ENCODE measurements at places on chromosomes 4 and X.

DNA sequence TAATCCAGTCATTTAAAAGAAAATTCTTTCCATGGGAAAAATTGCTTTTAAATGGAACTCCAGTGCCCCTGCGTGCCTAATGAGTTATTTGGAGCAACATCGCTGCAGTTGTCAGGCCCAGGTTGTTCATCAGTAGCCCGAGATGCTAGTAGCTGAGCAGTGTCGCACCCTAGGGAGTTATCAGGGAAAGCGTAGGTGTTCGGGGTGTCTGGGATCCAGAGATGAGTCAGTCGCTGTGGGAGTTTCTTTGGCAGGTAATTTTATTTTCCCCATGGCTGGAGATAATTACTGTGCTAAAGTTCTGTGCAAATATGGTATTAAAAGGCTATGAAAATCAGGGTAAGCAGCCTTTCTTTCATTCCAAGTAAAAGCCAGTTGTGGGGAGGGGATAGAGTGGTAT, 49.4 kb downstream of the ANXA3 start:
- DNase-seq, result no peak

DNA sequence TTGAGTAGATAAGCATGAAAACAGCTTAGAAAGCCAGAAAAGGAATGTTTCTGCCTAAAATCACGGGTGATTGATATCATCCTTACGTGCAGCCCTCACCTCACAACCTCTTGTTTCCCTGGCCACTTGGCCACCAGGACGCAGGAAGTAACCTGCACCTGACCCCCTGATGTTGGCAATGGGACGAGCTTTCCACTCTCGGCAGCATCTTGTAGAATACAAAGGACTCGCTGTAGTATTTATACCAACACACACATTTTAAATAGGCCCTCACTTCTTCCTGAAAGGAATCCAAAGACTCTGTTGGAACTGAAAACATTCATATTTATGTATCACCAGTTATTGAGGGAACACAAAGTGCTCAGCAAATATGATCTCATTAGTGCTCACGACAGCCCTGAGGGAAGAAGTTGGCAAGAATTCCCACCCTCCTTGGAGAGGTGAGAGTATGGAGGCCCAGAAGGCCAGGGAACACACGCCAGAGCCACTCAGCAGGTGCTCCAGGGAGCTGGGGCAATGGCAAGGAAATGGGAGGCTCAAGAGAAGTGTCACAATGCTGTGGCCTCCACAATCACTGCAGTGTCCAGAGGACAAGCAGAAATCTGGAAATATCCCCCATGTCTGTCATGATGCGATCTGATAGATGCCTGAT, 103.3 kb upstream of the KIT start:
- DNase-seq, result no peak

DNA sequence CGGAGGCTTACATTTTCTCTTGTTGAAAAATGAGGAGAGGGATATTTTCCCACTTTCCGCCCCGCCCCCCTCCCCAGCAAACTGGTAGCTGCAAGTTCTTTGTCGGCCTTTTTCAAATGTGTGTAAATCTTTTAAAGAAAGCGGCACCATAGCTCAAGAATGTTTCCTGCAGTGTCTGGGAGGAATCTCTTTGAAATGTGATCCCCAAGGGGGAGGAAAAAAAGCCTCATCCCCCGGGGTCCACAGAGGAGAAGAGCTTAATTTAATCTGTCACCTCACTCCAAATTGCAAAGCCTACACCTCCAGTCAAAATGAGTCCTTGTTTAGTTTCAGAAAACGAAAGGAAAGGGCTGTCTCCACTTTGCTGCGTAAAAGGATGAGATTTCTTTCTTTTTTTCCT, 34.8 kb downstream of the ASMT start:
- no peak for DNase-seq

GRCh38 chr4:31964685-31965084, 1244.5 kb downstream of the PCDH7 start:
- DNase-seq, result no peak

- DNase-seq, result no peak
These were observed 145.6 kb downstream of the POLA1 start for GRCh38 chrX:24839331-24839730.

GRCh38 chr4:160403081-160403480, 1300.2 kb downstream of the RAPGEF2 start:
- DNase-seq, result no peak

GRCh38 chr4:48205626-48206025, 64.0 kb downstream of the TEC start:
- DNase-seq, result no peak

- peak; percentile 35 for DNase-seq
These were observed 30.9 kb upstream of the HSD17B13 start for GRCh38 chr4:87353592-87353991.

- DNase-seq, result no peak
These were observed 130.7 kb downstream of the TSPAN5 start for GRCh38 chr4:98527534-98528269.

DNA sequence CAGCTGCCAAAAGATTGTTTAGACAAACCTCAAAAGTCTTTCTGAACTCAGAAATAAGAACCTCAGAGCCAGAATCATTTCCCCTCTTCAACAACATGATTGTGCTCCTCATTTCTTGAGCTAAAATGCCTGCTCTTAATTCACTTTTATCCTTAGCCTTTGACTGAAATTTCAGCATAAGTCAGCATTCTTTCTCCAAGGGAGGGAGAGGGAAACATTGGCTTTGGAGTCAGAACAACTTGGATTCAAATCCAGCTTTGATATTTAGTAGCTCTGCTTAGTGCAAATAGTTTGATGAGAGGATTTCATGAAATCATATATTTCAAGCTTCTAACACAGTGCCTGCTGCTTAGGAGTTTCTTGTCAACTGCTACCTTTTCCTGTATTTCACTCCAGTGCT, 484.6 kb upstream of the INTU start:
- DNase-seq, result no peak

DNA sequence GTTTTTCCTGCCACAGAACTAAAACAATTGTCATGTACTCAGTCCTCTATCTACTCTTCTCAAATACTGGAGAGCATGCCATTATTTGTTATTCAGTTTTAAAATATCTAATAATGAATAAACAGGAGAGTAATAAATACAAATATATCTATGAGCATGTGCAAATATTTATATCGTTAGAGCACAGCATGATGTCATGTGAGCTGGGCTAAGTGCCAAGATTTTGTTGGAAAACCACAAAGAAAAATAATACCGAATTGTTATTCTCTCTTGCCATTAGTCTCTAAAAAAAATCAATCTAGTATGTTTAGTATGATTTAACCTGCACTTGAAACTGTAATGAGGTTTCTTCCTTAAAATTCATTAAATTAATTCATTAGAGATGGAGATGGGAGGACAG, 97.3 kb downstream of the DDX60 start:
- peak; percentile 12 for DNase-seq

DNA sequence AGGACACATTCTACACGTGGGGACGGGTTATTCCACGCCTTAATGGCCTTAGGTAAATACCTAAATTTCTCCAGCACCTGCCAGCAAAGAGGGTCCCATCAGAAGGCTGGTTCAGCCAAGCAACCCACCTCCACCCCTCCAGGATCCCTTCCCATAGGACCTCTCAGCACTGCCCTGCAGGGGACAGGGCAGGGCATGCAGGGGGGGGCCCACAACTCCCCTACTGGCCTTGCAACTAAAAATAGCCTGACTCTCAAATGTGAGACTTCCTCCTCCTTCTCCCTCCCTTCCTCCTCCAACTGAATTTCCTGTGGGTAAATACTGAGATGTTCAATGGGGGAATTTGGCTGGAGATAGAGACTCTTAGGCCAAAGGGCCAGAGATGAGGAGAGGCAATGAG, 6.3 kb downstream of the LAS1L start:
- no peak for DNase-seq

- DNase-seq, result no peak
These were observed 21.2 kb downstream of the WDR1 start for GRCh38 chr4:10095296-10095991.

- peak; percentile 65 for DNase-seq
These were observed 119.0 kb downstream of the REELD1 start for GRCh38 chr4:146333187-146333894.

- no peak for DNase-seq
These were observed 332 bp upstream of the RENBP start for GRCh38 chrX:153944800-153945150.

- no peak for DNase-seq
These were observed 6.4 kb downstream of the NR3C2 start for GRCh38 chr4:148435654-148436406.

GRCh38 chr4:184016759-184017668, 111.9 kb downstream of the STOX2 start:
- no peak for DNase-seq

DNA sequence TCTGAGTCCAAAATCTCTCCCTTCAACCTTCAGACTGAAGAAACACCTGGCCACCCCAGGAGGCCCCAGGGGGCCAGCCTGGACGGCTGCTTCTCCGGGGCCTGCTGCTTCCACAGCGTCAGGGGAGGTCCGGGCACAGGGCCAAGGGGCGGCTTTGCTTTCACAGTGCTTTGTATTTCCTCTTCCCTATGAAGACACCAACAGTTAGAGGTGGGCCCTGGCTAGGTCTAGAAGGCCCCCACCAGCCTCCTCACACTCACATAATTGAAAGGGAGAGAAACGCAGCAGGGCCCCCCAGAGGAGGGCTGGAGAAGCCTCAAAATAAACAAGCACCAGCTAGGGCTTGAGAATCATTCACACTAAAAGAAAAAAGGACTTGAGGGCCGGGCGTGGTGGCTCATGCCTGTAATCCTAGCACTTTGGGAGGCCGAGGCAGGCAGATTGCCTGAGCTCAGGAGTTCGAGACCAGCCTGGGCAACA, 17.8 kb downstream of the SCD5 start:
- DNase-seq, result no peak

Measured in AG08395 (cell line).